ENCODE measurements at places on chromosomes 7 and 10.
A peak's percentile ranks its signal among the peaks of the same experiment; 100 is the strongest.

GRCh38 chr10:21347043-21347784 is 178.3 kb downstream of the SKIDA1 start:
- no peak for DNase-seq

DNA sequence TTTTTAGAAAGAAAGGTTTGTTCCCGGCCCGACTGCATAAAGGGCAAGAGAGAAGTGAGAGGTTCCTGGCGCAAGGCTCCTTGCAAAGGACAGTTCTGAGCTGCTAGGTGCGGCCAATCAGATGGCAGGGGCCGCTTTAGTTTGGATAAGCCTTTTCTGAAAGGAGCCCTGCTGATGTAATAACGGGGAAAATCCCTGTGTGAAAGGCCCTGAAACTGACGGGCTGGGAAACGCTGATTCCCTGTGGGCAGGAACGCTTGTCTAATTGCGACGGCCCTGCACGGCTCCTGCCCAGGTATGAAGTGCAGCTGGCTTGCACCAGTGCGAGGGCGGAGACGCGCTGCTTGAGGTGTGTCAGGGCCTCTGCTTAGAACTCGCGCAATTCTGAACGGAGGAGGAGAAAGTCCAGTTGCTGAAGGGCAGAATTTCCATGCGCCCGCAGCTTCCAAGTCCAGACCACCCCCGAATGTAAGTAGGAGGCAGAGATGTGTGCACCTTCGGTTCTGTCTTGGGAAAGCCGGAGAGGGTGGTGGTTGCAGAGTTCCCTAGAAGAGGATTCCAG is 30.5 kb downstream of the TACC2 start:
- no peak for DNase-seq

DNA sequence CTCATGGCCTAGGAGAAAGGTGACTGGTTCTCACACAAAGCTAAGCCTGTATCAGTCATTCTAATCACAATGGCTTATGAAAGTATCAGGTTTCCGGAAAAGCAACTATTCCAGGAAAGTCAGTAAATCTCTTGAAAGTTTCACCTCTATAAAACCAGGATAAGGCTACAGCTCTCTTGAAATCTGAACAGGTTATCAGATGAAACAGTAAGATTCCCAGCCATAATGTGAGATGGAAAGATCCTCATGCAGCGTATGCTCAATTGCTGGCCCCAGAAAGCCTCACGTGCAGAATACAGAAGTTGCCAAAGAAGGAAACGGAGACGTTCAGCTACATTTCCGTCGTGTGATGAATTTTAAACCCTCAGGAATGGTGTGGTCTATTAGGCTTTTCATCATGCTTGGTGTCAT is 90.0 kb downstream of the PFKFB3 start:
- peak; percentile 57 for DNase-seq

- DNase-seq: peak; percentile 96
Observed at GRCh38 chr7:23470330-23471105, at the start of gene IGF2BP3. Gene IGF2BP3 (minus strand): TSS chr7:23470491. CDS start chr7:23470110, 381 bp downstream.

GRCh38 chr10:131781076-131781475 is 119.7 kb upstream of the PPP2R2D start:
- DNase-seq: no peak

DNA sequence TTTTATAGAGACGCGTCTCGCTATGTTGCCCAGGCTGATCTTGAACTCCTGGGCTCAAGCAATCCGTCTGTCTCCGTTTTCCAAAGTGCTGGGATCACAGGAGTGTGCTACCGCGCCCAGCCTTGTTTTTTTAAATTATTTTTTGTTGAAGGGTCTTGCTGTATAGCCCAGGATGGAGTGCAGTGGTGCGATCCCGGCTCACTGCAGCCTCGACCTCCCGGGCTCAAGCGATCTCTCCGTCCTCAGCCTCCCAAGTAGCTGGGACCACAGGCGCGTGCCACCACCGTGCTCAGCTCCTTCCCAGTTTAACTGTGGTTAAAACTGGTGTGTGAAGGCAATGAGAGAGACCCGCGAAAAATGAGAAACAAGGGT is 11.0 kb upstream of the HNRNPF start:
- DNase-seq: no peak

GRCh38 chr10:114437473-114438292 is 33.4 kb upstream of the AFAP1L2 start:
- no peak for DNase-seq

DNA sequence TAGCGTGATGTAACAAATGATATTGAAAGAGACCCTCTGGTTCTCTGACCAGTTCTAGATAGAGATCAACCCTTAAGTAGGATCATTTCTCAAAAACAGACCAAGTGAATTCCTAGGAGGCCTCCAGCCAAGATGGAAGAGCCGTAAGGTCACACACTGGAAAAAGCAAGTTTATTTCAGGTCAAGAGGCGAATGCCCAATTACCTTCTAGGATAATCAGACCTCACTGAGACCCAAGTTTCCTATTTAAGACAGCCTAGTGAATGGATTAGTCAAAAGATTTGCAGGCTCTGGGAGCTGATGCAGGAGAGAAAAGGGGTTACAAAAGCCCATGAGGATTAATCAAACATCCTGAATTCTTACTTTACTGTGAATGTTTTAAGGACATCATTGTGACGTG is 486.1 kb upstream of the NRP1 start:
- DNase-seq: no peak

GRCh38 chr7:110766864-110767263 is 324.1 kb upstream of the LRRN3 start:
- DNase-seq: no peak

DNA sequence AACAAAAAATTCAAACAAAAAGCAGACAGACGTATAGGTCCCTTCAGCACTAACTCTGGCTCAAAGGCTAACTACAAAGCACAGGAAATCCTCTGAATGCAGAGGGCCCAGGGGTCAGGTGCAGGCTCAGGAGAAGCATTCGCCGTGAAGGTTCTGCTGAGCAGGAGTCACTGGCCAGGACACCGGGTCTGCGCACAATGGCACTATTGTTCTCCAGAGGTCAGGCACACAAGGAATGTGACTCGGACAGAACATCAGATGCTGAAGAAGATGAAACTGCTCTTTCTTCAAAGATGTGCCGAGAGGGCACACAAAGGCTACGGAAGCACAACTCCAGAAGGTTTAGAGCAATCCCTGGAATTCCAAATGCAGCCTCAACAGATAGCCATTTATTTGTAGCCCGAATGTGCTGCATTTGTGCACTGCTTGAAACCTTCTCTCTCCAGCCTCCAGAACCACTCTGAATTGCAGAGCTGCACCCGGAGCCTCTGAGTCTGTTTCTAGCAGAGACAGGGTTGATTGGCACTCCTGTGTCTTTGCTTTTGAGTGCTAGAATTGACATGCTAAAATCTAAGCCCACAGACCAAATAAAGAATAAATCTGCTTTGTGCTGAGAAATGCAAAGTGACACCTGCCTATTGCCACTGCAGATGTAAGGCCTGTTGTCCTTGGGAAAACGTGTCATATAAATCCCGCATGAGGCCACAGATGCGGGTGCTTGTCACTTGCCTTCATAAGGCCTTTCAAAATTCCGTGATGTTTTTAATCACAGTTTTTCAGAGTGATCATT is 85.4 kb upstream of the AFAP1L2 start:
- no peak for DNase-seq

- DNase-seq: no peak
Observed at GRCh38 chr7:139339025-139339424, 2.1 kb upstream of the FMC1 start.

GRCh38 chr10:75406462-75407223 is 5.1 kb upstream of the ZNF503 start:
- DNase-seq: no peak

DNA sequence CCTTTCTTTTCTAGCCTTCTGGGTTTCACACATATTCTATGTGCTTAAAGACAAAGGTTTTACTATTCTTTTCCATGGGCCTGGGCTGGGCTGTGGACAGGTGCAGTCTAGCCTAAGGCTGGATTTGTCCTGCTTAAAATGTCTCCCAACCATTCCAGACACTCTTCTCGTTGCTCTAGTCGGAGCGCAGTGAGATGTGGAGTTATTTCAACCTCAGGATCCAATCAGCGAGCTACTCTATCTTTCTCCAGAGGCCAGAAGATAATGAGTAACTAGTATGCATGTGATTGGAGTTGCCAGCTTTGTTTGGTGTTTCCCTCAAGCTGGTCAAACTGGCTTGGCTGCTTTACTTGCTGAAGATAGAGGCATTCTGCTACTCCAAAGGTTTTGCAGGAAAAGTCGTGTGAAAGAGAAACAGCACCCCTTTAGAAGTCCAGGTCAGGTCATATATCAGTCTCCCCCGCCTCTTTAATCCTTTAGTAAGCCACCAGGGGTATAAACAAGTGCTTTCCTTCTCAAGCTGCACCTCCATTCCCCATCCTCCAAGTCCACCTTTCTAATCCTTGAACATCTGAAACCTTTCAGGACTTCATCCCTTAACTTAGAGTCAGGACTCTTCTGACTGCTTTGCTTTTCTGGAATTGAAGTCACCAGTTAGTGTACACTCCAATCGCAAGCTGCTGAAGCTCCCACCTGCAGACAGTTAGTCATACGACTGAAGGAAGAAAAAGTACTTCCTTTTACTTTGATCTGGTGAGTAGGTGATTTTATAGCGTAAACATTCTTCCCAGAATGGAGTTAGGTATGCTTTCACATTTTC is 78.8 kb downstream of the DNMBP start:
- DNase-seq: no peak

All from fibroblast of skin of left quadriceps (primary cell).